ENCODE measurements at places on chromosomes 16 and 17.

DNA sequence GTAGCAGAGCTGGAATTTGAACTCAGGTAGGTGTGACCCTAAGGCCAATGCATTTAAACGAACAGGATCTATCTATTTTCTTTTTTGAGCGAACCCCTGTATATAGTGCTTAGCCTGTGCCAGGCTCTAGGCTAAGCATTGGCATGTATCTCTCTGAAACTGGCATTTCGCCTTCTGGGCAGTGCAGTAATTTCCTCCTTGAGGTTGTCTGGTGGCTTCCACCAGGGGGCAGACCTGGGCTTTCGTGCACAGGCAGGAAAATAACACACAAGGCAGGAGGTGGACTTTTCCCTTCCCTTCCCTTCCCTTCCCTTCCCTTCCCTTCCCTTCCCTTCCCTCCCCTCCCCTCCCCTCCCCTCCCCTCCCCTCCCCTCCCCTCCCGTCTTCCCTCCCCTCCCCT lies 34.4 kb upstream of the PRKCB start:
- DNase-seq, result peak; percentile 60

GRCh38 chr16:57000271-57001025 lies 11.1 kb downstream of the NLRC5 start:
- peak; percentile 55 for DNase-seq

DNA sequence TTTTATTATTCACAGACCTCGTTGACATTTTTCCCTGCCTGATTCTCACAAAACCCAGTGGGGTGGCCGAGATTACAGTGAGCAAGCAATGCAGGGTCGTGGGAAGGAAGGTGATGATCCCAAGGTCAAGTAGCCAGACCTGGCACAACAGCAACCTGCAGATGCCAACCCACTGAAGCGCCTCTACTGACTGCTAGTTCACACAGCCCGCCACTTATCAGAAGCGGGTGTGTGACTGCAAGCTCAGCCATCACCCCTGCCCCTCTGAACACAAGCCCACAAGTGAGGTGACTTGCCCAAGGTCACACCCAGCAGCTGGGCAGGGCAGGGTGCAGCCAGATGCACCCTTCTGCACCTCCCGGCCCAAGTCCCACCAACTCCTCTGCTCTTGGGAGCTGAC lies 7.1 kb downstream of the TFAP4 start:
- DNase-seq, result no peak

DNA sequence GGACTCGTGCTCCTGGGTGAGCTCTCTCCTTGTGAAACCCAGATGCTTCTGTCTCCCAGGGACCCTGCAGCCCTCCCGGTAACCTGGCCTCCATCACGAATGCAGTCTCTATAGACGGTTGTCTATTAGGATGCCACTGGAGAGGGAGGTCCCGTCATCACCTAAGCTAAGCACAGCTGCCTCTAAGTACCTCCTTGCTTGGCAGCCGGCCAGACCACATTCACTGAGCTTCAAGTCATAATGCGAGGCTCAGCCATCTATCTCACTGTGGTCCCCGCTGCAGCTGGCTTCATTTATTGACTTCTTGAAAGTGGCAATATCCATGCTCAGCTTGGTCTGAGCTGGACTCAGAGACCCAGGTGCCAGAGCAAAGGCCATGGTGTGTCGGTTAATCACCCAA lies 74.5 kb upstream of the HSBP1 start:
- no peak for DNase-seq

GRCh38 chr17:28911411-28912045 lies 8.6 kb upstream of the DHRS13 start:
- DNase-seq, result no peak

DNA sequence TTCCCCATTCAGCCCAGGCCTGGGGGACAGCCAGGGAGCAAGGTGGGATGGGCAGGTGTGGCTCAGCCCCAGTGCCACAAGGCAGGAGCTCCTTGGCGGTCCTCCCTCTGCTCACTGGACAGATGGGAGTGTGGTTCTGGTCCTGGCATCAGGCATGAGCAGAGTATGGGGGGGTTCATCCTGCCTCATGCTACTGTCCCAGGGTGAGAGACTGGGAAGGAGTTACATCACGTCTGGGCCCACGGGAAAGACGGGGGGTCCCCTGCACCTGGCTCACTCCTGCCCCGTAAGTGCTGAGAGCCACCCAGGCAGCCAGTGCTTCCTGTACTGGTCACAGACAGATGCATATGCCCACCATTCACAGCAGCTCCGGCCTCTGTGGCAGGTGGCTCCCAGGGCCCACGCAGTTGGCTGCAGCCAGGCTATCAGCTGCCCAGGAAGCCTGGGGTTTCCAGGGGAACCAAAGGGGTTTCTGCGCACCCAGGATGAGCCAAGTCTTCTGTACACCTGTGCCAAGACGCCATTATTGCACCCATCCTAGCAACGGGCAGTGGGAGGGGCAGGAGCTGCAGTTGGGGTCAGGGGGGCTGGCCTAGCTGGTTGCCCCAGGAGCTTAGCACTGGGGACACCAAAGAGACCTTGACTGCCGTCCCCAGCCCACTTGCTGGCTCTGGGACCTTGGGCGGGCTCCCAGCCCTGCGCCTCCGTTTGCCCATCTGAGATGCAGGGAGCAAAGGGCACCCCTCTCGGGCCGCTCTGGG lies 1.9 kb downstream of the BAIAP3 start:
- DNase-seq, result no peak
